T-helper 9 cell (primary cell): ENCODE measurements at places on chromosomes 7 and 10.

- no peak for DNase-seq
These were observed 83.5 kb upstream of the IKZF1 start for GRCh38 chr7:50221028-50221427.

GRCh38 chr10:15540727-15541126 lies 169.6 kb upstream of the FAM171A1 start:
- no peak for DNase-seq

DNA sequence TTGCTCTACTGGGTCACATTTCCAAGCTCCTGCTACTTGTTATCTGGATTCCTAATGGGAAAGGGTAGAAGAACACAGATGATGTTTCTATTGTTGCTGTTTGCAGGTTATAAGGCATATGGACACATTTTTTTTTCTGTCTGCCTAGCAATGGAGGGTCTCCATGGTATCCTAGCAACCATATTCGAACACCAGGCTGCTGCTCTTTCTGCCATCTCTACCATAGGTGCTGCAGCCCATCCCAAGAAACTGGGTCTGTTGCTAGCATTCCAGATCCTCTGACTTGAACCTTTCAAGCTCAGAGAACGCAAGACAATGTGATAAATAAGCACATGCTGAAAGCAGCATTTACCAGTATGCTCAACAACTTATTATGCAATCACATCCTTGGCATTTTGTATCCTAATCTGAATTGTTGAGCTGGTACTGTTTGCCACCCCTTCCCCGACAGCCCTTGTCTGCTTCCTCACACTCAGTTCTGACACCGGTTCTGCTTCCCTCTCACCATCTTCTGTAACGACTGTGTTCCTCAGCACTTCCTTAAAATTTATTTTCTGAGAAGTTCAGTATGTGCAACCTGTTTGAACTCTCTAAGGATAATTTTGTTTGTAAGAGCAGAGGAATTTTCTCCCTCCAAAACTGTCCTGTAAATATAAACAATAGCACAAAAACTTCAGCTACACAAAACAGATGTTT lies 6.2 kb downstream of the PRKG1 start:
- DNase-seq, result no peak

DNA sequence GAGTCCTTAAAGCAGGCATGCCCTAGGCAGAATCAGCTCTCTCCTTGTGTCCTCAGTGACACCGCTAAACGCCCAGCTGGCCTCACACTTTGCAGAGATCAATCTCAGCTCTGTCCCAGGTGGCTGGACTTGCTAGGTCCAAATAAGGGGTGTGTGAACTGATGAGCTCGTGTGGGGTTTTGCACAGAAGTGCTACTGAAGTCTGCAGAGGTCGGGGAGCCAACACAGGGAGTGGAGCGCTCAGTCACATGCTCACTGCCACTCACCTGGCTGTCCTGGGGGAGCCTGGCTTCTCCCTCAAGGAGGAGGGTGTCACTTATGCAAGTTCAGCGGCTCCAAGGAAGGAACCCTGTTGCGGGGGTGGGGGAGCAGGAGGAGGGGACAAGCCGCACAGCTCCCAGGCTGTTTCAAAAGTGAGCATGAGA lies 2.0 kb downstream of the ELN start:
- no peak for DNase-seq

- no peak for DNase-seq
These were observed 28.0 kb downstream of the GSAP start for GRCh38 chr7:77388055-77388641.

- DNase-seq, result no peak
These were observed 359.4 kb upstream of the NFE2L3 start for GRCh38 chr7:25792586-25792985.

GRCh38 chr10:97056003-97056630 lies 129.6 kb downstream of the SLIT1 start:
- no peak for DNase-seq

DNA sequence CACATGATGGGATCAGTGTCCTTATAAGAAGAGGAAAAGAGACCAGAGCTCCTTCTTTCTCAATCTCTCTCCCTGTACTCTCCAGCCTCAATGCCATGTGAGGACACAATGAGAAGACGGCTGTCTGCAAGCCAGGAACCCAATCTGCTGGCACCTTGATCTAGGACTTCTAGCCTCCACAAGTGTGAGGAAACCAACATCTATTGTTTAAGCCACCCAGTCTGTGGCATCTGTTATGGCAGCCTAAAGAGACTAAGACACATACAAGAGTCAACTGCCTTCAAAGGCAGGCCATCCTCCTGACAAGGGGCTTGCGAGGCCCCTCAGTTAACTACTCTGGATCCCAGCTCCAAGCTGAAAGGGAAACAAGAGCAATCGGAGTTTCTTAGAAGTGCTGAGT lies 218.2 kb upstream of the FRMD4A start:
- no peak for DNase-seq

DNA sequence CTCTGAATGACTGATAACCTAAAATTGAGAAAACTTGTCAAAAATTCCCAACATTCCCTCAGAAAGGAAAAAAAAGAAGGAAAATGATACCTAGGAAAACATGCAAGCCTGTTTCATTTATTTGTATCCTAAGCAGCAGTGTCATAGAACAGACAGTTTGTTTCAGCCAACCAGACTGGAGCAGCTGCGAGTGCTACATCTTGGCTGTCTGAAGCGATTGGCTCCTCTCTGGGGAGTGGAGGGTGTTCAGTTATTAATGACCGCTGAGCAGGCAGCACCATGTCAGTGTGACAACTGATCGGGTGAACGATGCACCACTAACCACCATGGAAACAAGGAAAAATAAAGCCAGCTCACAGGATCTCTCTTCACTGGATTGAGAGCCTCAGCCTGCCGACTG lies at the start of gene LRRN3:
Gene LRRN3, plus strand, starts transcription at position 282 of the 400 bp plus-strand sequence. CDS start 31,646 bp downstream, outside the sequence.
- no peak for DNase-seq

DNA sequence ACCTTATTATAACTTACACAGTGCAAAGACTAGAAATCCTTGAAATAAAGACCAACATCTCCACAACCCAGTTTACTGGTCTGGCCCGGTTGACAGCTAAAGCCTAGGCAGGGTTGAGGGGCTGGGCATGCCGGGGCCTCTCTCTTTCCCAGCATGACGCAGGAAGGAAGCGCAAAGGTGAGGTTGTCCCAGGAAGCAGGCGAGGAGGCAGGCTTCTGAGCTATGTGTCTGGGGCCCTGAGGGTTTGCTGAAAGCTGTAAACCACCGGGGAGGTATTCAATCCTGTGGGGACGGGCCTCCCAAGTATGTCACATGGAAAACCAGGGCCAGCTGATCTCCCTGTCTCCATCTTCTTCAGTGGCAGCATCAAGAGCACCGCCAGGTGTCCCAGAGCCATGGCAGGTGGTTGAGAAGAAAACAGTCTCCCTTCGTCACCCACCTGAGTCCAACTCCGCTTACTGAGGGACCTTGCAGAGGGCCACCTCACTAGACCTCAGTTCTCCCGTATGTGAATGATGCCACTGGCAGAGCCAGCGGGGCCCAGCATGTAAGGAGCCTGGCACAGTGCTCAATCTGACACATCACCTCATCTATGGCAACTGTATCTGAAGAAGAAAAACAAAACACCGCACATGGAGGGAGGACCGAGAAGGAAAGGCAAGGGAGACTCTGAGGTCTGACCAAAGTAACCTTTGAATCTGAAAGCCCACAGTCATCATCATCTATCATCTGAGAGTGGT lies 49.5 kb downstream of the FAM53B start:
- DNase-seq, result no peak

DNA sequence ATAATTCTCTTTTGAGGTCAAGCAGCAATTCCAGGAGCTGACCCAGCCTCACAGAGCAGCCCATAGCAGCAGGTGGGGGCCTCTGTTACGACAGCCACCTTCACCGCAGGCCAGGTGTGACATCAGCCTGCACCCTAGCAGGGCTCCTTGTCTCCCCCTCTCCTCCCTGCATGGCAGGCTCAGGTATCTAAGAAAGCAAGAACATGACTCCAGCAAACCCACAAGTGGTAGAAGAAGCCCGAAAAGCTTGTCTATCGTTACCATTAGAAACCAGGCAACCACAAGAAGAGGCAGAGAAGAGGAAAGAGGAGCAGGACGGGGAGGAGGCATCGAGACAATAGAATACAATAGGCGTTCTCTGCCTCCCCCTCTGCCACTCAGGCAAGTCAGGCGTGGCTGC lies 104.0 kb upstream of the PRR15 start:
- DNase-seq, result no peak
